NCI-H2029 treated with DMSO at 0.1 percent for 48 hours (cell line): ENCODE measurements at places on chromosomes 7 and 10.

DNA sequence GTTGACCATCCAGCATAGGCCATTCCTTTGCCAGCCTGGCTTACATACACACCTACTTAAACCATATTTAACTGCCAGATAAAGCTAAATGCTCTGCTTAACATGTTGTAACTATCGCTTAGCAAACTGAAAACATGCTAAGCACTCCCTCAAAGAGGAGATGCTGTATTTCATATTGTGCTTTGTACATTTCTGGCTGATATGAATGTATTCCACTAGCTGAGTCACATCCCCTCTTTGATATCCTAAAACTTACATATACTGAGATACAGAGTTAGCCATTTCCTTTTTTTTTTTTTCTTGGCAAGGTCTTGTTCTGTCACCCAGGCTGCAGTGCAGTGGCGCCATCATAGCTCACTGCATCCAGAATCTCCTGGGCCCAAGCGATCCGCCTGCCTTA, 99.4 kb downstream of the TPST1 start:
- no peak for DNase-seq

- no peak for DNase-seq
Measured at GRCh38 chr10:88915781-88916180, 35.7 kb downstream of the STAMBPL1 start.

GRCh38 chr7:33841705-33842129, 63.6 kb upstream of the BMPER start:
- DNase-seq: peak; percentile 79

DNA sequence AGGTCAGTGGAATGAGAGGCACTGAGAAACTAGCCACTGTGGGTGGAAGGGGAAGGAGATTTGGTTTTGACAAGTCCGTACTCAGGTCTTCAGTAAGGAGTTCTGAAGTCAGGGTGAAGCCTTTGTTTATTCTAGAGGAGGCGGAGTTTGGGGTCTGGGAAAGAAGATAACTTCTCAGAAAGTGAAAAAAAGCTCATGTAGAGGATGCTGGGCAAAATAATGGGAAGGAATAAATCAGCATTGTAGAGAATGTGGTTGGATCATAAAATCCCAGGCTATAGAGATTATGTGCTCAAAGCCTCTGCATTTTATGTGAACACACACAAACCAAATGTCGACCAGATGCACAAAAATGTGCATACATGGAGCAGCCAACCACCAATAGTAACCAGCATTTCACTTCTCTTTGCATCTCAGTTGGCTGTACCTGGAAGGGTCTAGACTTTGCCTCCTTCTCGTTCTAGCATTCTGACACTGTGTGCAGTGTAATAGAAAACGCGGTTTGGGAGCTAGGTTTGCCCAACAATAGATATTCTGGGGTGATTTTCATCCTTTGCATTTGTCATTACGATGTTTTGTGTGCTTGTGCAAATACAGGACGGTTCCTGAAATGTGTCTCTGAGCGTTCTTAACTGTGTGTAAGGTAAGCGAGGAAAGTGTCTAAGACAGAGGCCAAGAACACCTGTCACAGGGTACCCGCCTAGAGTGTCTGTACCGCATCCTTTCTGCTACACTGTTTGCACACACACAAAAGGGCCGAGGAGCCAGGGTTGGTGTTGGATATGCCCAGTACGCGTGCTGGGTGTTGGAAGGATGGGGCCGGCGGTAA, 603 bp upstream of the HECW1 start:
- DNase-seq: no peak

DNA sequence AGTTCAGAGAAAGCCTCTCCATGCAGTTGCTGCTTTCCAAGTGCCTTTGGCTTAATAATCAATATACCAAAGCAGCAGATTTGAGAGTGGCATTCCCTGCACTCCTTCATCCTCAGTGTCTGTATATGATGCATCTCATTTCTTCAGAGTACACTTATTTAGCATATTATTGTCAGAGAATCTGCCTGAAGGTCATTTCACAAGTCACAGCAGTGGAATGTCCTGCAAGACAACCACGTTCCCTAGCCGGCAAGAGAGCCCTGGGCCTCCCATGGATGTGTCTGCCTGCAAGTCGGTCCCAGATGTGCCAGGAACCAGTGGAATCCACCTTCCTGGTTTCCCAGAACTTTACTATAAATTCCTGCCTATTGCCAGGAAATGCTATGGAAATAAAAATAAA, 289.4 kb upstream of the IGFBP3 start:
- no peak for DNase-seq

DNA sequence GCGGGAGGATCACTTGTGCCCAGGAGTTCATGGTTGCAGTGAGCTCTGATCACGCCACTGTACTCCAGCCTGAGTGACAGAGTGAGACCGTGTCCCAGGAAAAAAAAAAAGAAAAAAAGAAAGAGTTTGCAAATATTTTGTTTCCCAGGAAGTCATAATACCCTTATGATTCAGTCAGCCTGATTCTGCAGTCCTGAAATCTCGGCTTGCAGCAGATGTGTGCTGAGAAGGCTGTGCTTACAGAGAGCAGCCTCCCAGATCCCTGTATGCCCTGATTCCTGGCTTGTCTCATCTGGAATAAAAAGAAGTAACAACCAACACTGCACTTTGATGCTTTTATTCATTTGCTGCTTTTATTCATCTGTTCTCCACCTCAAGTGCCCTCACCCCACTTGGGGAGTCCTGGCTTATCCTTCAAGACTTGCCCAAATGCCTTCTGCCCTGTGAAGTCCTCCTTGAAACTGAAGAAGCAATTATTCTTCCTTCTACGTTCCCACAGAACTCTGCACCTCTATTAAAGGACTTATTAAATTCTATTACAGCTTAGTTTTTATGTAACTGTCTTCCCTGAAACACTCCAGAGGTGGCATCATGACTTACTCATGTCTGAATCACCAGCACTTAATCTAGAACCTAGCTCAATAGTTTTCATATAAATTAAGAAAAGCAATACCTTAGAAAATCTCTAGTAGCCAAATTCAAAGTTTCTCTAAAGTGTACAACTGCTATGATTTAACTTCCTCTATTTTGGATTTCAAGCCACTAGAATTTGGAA, 27.7 kb upstream of the BPGM start:
- no peak for DNase-seq

DNA sequence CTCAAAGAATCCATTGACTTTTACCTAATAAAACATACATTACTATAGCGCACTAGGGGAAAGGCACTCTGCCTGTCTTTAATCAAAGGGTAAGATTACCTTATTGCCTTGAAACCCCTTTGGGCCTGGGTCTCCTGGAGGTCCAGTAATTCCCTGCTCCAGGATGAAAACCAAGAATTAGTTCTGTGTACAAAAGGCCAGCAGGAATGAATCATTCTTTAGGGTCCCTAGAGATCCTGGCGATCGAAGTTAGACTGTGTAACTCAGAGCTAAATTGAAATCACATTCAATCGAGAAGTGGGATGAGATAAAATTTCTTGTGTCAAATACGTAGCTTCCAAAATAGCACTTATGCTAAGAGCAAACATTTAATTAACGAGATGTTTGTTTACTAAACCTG, 29.8 kb downstream of the COL28A1 start:
- no peak for DNase-seq

DNA sequence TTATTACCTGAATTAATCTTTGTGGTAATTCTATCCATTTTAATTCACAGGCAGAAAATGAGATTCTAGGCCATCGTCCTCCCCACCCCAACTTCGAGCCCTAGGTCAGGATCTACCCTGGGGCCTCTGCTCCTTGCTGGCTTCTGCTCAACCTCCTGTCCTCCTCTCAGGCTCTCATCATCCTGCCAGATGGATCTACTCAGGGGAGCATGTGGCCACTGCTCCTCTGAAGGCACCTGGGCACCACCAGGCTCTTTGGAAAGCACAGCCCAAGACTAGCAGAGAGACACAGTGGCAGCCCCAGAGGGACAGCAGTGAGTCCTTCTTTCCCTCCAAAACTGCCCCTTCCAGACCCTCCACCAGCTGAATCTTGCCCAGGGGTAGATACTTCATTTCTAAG, 248.2 kb downstream of the TCERG1L start:
- DNase-seq: no peak

GRCh38 chr10:33697016-33697415, 362.5 kb upstream of the NRP1 start:
- DNase-seq: no peak

DNA sequence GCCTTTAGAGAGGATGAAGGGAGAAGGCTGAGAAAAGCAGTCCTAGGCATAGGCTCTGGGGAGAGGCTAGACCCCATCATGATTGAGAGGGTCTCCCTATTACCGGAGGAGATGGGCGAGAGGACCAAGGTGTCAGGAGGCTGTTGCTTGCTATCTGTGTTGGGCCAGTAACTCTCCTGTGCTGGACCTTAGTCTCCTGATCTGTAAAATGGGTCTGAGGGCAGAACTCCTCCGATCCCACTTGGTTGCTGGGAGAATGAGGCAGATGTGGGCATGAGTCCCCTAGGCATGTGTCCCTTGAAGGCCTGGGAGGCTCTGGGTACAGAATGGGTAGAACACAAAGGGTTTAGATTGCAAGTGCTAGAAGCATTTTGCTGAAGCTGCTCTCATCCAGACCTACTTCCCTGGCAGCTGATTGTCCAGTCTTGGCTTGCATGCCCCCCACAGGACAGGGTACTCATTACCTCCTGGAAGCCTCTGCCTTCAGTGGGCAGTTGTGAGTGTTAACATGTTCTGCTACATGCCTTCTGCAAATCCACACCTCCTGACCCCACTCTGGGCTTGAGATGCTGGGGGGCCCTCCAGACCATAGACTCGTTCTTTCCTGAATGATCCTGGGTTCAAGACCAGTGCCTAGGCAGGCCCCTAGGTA, 4.4 kb downstream of the ZMIZ1 start:
- DNase-seq: no peak

GRCh38 chr7:19080093-19080492, 37.3 kb downstream of the TWIST1 start:
- DNase-seq: no peak

DNA sequence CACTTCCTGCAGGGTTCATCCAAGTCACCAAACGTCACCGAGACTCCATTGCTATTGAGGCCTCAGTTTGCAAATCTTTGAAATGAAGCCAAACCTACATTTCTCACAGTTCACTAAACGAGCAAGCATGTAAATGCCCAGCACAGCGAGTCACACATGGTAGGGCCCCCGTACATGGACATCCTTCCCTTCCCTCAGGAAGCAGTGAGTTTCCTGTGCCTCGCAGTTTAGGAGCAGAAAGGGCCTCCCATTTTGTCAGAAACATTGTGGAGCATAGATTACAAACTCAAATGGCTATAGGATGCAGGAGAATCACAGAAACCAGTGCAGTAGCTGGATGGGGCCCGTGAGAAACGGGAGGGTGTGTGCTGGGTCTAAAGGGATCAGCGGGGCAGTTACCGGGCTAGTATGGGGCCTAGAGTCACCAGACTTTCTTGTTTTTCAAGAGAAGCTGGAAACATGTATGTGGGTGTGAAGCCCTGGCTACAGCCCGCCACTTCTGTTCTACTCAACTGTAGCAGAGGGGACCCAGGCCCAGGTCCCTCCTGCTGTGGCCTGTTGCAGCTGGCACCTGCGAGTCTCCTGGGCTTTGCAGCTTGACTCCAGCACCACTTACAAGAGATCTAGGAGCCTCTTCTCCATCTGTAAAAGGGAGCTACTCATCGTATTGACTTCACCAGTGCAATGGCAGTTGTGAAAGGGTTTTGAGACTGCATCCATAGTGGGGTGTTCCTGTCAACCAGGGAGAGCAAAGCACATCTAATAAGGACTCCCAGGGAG, 14.2 kb upstream of the SLC18A3 start:
- DNase-seq: no peak

GRCh38 chr7:42946627-42946950, 14.4 kb downstream of the MRPL32 start:
- DNase-seq: no peak

DNA sequence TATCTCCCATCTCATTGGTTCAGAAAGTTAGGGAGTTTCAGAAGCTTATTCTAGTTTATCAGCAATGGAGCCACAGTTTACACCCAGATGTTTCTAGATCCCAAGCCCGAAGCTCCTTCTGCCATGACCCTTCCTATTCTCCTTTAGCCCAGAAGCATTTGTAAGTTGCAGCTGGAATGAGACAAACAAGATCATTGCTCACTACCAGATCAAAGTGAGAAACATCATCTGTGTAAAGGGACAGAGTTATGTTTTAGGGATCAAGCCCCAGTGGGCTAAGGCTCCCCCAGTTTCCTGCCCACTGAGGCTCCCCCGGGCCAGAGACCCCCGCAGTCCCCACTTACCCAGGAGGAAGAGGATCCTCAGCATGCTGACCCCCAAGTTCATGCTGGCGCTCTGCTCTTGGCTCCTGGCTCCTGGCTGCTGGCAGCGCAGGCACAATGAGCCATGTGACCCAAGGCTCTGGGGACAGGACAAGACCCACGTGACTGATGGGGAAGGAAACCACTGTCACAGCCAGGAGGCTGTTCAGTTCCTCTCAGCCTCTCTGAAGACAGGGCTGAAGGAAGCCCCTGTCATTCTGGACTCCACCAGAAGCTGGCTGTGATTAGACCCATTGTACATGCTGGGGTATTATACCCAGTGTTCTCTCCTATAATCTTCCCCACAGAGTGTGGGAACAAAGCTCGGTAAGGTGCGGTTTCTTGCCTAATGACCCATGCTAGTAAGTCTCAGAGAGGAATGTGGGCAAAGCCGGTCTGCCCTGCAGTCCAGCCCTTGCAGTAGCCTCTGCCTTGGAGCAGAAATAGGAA, at the start of gene TMEM273:
TMEM273 (minus strand) TSS at position 442 of the 812 bp plus-strand sequence; CDS start at position 387, 55 bp downstream.
- DNase-seq: no peak

DNA sequence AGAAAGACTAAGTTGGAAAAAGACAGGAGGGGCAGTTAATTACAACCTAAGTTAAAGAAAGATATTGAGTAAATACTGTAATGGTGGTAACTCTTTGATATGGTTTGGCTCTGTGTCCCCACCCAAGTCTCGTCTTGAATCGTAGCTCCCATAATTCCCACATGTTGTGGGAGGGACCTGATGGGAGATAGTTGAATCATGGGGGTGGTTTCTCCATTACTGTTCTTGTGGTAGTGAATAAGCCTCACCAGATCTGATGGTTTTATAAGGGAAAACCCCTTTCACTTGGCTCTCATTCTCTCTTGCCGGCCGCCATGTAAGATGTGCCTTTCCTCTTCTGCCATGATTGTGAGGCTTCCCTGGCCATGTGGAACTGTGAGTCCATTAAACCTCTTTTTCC, 143.8 kb downstream of the GRK5 start:
- no peak for DNase-seq

- DNase-seq: no peak
Measured at GRCh38 chr10:97916586-97916985, 66.9 kb downstream of the GOLGA7B start.

GRCh38 chr7:120233338-120233737, 39.6 kb upstream of the KCND2 start:
- DNase-seq: no peak

DNA sequence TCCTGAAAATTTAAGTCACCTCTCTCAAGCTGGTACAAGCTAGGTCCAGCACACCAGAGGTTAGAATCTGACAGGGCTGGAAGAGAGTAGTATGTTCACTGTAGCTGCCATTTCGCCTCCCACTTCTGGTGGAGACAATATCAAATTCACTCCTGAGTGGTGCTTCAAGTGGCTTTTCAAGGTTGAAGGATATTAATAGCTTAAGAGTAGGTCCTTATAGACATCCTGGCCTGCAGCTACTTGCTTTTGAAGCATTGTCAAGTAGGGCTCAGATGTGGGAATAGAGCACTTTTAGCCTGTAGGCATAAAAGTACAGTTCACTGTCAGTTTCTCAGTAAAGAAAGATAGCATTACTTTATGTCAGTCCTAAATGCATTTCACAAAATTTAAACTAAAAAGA, 270.5 kb upstream of the PLPP4 start:
- DNase-seq: no peak
